NT2/D1 (cell line): ENCODE measurements at places on chromosomes 5 and 9.
A peak's percentile ranks its signal among the peaks of the same experiment; 100 is the strongest.

GRCh38 chr5:69052181-69052580 lies 41.6 kb upstream of the SLC30A5 start:
- DNase-seq: no peak

DNA sequence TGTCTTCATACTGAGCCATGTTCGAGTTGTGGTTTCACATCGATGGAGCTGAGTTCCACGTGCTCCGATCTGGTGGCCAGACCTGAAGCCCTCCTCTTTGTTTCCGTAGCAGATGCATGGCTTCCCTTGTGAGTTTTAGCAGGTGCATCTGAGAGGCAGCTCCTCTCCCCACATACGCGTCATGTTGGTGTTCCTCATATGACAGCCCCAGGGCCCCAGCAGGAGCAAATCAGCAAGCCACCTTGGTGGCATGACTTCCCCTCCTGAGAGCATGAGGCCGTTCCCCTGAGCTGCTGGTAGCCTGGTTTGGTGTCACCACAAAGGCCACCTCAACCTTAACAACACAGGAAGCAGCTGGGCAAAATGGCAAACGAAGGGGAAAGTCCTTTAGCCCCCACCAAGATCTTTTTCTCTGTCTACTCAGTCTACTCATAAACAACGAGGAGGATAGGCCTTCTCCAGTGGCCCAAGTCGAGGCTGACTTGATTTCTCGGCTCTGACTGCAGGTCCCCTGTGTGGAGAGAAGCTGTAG lies 5.9 kb downstream of the CYFIP2 start:
- DNase-seq: no peak

- no peak for DNase-seq
Observed at GRCh38 chr5:60489856-60490255, 210.1 kb downstream of the DEPDC1B start.

DNA sequence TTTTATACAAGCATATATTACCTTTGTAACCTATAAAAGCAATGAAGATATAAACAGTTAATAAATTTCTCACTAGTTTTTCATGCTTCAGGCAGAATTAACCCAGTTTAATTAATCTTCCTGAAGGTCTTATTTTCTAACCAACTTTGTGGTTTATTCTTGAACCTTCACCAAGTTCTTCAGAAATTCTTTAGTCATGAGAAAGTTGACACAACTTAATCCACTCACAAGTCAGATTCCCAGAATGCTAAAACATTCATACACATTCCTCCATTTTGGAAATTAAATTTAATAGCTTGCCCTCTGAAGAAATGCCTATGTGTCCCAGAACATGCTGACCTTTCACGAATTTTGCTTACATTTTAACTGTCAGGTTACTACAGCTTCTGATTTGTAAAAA lies 105.4 kb upstream of the PAM start:
- DNase-seq: no peak

DNA sequence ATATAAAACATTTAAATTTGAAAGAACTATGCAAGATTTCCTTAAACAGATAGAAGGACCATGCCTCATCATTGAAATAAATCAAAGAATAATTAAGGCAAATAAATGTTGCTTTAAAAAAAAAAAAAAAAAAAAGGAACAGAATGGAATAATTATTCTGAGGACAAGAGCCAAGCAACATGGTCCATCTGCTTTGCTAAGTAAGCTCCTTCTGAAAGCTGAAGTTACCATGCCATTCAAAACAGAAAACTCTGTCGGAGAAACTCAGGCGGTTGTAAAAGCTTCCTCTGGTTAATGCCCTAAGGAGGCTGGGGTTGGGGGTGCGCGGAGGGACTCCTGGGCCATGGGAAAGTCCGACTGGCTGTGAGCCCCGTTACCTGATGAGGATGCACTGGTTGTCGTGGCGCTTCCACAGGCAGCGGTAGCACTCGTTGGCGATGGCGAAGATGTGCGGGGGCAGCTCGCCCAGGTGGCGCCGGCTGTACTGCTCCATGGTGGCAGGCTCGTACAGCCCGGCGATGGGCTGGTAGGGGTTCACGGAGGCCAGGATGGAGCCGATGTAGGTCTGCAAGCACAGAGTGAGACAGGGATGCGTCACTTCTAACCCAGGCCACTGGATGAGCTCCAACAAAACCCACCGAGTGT lies 141.7 kb downstream of the MYO10 start:
- no peak for DNase-seq

DNA sequence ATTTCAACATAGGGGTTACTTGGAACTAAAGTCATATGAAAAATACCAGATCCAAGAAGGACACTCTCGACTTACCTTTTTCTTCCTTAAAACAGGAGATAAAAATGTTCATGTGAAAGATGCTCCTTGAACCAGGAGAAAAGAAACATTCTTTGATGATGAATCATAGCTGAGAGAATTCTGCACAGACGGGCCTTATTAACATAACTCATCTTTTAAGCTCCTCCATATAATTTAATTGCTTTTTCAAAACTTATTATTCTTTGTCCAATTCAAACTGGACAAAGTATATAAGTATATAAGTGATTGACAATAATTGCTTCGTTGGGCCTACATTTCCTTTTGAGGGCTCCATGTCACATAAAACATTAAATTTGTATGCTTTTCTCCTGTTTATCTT lies 945.2 kb upstream of the C9orf72 start:
- DNase-seq: no peak

GRCh38 chr9:89621676-89622075 lies 16.9 kb downstream of the GADD45G start:
- DNase-seq: no peak

GRCh38 chr5:151886546-151887275 lies 37.9 kb downstream of the GLRA1 start:
- no peak for DNase-seq

DNA sequence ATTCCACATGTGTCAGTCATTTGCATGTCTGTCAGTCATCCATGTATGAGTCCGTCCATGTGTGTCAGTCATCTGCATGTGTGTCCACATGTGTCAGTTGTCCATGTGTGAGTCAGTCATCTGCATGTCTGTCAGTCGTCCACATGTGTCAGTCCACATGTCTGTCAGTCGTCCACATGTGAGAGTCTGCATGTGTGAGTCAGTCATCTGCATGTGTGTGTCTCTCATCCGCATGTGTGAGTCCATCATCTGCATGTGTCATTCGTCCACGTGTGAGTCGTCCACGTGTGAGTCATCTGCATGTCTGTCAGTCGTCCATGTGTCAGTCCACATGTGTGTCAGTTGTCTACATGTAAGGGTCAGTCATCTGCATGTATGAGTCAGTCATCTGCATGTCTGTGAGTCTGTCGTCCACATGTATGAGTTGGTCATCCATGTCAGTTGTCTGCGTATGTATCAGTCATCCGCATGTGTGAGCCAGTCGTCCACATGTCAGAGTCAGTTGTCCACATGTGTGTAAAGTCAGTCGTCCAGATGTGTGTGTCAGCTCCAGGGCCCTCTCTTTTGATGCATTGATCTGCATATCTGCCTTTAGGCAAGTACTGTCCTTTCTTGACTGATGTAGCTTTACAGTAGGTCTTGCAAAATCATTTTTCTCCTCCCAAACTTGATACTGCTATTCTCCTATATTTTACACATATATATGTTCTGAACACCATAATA lies 72.5 kb upstream of the CACNA1B start:
- DNase-seq: no peak

GRCh38 chr5:180807654-180808414 lies 5.2 kb upstream of the MGAT1 start:
- DNase-seq: no peak

GRCh38 chr9:128385496-128386460 lies 14.6 kb downstream of the URM1 start:
- DNase-seq: no peak

DNA sequence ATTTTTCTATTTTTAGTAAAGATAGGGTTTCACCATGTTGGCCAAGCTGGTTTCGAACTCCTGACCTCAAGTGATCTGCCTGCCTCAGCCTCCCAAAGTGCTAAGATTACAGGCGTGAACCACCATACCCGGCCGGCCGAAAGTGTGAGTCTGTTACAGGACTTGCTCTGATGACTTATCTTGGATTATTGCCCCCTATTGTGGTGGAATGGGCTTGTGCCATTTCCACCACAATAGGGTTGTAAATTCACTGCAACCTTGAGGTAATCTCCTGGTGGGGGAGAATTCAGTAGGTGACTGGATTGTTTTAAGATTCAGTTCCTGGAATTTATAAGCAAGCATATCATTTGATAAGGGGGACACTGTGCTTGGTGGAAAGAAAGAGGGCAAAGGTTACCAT lies 15.0 kb upstream of the HMGCR start:
- DNase-seq: peak; percentile 46

GRCh38 chr5:151553130-151553670 lies 37.9 kb downstream of the FAT2 start:
- no peak for DNase-seq

- DNase-seq: no peak
Observed at GRCh38 chr5:83443534-83443933, 28.0 kb upstream of the VCAN start.

DNA sequence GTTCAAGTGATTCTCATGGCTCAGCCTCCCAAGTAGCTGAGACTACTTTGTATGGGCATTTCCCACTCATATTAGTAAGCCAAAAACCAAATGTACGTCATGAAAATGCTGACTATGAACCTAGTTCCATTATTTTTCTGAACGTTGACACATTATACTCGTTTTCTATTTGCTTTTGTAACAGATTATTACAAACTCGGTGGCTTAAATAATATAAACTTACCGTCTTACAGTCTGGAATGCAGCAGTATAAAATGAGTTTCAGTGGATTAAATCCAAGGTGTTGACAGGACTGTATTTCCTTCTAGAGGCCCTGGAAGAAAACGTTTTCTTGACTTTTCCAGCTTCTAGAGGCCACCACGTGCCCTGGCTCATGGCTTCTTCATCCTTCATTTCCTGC lies 517.0 kb downstream of the GADD45G start:
- no peak for DNase-seq

- DNase-seq: no peak
Observed at GRCh38 chr9:81032831-81033230, 656.5 kb downstream of the TLE1 start.
